ENCODE measurements at places on chromosomes 7 and 10.
A peak's percentile ranks its signal among the peaks of the same experiment; 100 is the strongest.

GRCh38 chr10:43000021-43000411, 76.9 kb upstream of the RET start:
- DNase-seq, result no peak

GRCh38 chr10:112203328-112204076, 19.9 kb upstream of the GPAM start:
- DNase-seq, result no peak

DNA sequence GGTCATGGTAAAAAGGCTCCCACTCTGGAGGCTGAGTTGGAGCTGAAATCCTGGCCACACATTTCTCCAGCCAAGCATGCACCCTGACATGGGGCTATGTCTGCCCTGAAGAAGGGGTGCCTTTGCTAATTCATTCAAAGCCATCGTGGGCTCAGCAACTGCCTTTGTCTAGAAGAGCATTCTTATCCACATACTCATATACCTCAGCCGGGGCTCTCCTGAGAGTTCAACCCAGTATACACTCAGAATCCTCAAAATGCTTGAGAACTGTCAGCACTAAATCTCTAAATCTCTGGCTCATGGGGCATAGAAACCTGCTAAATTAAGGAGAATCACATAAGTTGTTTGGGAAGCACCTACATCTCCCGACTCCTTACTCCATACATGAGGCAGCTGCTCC, 89.3 kb downstream of the MRPL32 start:
- no peak for DNase-seq

- DNase-seq, result no peak
Observed at GRCh38 chr10:18400906-18401245, 250.5 kb downstream of the NSUN6 start.

- peak; percentile 6 for DNase-seq
Observed at GRCh38 chr10:103416436-103417147, 20.2 kb downstream of the PDCD11 start.

- no peak for DNase-seq
Observed at GRCh38 chr7:106818736-106819135, 46.3 kb upstream of the PIK3CG start.

DNA sequence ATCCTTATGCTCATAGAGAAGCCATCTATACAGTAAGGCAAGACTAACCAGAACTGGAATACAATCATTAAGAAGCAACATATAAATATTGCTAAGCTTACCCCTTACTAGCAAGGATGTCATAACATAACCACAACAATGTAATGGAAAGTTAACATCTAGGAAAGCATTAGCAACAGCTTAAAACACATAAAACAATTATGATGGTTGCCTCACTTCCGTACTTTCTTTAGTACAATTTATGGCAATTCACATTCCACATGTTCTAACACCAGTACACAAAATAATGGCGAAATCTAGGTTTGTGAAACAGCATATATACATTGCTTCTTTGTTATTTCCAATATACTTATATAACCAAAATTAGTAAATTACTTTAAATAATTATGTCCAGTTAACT, 195.0 kb downstream of the AHR start:
- DNase-seq, result no peak

- DNase-seq, result no peak
Observed at GRCh38 chr10:63712717-63713115, 191.5 kb downstream of the REEP3 start.

DNA sequence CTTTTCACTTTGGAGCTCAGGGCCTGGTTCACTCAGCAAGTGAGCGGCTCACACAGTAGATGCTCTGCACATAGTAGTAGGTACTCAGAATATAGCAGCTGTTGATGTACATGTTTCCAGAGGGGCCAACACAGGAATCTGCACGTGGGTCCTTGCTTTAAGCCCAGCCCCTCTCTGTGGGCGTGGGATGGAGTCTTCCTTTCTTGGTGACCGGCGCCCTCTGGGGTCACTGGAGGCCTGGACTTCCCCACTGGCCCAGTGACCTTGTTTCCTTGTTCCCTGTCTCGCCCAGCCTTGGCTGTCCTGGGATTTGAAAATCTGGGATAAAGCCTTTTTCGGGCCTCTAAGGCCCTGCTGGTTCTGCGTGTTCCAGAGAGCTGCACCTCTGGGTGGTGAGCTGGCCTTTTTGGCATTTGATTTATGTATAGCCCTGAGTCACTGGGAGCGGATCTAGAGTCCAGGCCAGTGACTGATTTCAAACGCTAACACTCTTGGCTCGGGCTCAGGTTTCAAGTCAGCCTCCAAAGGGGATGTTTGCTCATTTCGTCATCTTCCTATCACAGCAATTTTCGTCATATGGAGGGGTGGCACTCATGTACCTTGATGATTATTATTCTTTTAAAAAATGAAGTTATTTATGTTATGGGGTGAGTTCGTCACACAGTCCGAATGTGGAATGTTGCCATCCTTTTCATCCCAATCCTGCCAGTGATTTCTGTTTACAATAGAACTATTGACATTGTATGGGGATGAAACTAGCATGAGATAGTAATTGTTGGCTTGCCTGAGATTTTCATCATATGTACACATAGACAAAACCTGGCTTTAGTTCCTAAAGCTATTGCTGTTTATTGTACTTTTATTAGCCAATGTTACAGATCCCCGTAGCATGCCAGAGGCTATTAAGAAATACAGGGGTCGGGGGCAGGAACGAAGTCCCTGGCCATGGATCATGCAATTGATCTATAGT, 65.5 kb downstream of the CUX1 start:
- peak; percentile 38 for DNase-seq

DNA sequence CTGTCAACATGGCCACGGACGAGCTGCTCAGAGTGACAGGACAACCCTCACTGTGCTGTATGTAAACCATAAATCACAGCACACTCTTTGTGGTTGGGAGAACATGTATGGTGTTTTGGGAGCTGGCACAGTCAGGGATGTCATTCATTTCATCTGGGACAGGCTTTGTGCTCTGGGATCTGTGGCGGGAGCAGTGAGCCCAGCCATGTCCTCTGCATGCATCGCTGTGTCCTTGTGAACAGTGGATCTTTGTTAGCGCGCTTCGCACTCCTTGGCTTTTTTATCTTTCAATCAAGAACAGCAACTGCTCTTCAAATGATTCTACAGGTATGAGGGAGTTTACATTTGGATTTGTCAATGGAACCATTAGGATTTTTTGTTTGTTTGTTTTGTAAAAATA, 7.1 kb downstream of the CCM2 start:
- no peak for DNase-seq

DNA sequence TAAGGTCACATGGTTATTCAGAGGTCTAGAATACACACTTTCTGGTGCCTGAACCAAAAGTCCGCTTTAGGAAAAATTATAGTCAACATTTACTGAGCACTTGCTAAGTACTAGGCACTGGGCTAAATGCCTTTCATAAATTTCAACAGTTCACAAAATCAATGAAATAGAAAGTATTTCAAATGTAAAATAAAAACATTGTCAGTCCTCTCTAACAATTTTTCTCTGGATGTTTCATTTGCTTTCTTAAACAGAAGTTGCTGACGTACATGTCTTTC, 61.7 kb downstream of the HHEX start:
- DNase-seq, result no peak

DNA sequence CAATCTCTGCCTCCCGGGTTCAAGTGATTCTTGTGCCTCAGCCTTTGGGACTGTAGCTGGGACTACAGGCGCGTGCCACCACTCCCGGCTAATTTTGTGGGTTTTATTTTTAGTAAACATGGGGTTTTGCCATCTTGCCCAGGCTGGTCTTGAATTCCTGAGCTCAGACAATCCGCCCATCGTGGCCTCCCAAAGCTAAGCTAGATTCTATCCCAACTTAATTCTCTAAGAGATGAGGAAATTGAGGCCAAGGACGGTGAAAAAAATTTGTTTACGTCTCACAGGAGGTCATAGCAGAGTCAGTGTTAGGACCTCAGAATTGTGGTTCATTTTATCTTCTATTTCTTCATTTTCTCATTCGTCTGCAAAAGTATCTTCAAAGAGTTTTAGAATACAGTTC, 6.1 kb downstream of the CCAR1 start:
- DNase-seq, result no peak

- no peak for DNase-seq
Observed at GRCh38 chr10:98610836-98611235, 164.1 kb upstream of the HPS1 start.

DNA sequence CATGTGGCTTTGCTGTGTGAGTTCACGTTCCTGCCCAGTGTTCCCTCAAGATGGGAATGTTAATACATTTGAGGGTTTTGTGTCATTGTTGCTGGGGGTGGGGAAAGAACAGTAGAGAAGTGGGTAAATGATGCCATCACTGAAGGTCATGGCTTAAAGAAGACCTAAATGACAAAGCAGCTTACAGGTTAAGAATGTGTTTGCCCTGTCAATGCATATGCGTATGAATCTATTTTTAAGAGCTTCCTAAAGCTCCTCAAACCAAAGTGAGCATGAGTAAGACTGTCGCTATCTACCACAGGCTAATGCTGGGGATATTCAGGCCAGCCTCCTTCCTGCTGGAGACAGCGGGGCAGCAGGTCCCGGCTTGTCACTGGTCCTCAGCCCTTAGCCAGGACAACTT, 162.9 kb downstream of the CREB5 start:
- DNase-seq, result no peak

DNA sequence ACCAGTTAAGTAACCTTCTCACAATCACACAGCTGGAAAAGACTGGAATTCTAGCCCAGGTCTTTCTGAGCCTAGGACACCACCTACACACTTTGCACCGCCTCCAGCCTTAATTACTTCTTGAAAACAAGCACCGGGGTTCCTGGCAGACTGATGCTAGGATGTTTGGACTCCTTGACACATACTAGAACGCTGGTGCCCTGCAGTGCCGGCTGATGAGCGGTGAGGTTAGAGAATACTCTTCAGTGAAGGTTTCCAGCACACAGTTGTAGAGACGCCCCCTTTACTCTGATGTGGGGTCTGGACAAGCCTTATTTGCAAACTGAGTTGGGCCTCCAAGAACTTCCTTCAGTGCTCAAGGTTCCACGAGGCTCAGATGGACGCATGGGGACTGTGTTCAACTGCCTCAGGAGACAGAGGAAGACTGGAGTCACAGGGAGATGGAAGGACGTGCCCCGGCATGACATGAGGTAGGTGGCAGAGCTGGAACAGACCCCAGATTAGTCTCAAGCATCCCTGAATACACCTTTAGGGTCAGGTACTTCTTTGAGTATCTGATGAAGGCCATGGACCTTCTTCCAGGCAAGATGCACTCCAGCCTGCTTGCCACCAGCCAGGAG, 89.6 kb downstream of the COBL start:
- no peak for DNase-seq

GRCh38 chr10:31069411-31069810, 37.7 kb upstream of the ZNF438 start:
- no peak for DNase-seq

DNA sequence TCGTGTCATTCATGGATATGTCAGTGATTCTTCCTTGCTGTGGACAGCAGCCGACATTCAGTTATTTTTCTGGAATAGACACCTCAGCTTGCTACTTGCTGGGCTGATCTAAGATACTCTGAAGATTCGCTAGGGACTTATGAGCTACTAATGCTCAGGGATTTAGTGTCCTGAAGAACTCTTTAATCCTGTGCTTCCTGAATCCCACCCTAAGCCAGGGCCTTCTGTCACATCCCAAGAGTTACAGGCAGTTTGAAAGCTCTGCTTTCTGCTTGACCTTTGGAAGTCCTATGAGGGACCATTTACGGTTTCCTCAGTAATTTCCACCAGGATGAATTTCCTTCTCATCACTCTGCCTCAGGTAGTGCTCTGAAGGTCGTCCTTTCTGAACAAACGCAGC, at the start of gene PDE6C:
PDE6C (plus strand) TSS at position 227 of the 400 bp plus-strand sequence. CDS start 189 bp downstream, outside the sequence.
- DNase-seq, result no peak

- DNase-seq, result no peak
Observed at GRCh38 chr7:37706804-37707203, 23.2 kb downstream of the GPR141 start.

DNA sequence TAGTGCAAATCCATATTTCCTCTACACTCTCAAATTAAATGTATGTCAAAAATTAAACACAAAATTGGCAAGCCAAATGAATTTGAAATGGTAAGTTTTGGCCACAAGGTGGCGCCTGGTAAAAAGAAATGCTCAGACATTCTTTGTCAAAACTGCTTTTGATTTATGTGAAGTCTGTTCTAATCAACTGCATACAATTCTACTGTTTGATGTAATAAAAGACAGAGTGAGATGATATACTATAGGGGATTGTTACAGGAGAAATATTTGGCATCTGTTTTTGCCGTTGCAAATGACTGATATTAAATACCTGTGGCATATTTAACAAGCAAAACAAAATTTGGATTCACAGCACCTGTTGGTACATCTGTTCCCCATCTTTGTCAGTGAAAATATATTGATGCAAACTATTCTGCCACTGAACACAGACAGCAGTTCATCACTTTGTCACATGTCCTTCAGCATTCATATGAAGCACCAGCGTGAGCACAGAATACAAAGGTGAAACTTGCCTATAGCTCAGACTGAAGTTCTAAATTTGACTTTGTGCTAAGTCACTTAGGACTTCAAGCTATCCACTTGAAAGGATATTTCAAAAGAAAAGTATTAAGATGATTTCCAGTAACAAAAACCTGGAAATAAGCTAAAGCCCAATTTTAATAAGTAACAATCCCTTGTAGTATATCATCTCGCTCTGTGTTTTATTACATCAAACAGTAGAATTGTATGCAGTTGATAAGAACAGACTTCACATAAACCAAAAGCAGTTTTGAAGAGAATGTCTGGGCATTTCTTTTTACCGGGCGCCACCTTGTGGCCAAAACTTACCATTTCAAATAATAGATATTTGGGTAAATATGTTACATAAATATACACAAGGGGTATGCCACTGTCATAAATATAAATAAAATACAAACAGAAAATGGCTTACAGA, 10.2 kb upstream of the CH25H start:
- DNase-seq, result no peak

GRCh38 chr10:77245953-77246352, 391.7 kb downstream of the KCNMA1 start:
- DNase-seq, result no peak

GRCh38 chr10:35884657-35885071, 242.6 kb upstream of the FZD8 start:
- no peak for DNase-seq

DNA sequence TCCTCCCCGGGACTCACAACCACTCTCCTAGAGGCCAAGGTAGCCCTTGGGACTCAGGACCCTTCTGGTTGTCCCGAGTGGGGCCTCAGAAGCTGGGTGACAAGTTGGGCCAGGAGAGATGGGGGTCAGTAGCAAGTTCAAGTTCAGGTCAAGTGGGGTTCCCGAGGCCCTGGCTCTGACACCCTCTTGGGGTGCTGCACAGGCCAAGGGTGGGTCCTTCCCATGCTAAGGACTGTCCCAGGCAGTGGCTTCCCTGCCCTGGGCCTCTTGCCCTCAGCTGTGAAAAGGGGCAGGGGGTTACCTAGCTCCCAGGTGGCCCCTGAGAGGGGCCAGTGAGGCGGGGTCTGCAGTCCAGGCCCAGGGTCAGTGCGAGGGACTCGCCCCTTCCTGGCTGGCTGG, 115.4 kb upstream of the TNRC18 start:
- DNase-seq, result no peak

DNA sequence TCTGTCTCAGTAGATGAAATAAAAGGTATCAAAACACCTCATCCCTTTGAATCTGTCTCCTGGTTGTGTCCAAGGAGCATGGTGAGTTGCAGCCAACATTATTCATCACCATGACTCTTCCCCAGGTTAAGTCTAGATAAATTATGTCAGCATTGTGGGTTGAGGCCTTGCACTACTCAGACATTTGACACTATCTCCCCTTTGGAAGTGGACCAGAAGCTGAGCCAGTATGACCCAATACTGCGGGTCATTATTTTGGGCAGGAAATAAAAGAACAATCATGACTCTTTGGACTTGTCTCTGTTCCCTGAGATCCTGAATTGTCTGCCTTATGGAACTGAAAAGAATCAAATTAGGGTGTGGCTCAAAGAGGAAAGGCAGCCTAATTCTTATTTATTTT, 168.2 kb upstream of the FAM171A1 start:
- DNase-seq, result no peak
